ENCODE measurements at places on chromosomes 11 and 22.

DNA sequence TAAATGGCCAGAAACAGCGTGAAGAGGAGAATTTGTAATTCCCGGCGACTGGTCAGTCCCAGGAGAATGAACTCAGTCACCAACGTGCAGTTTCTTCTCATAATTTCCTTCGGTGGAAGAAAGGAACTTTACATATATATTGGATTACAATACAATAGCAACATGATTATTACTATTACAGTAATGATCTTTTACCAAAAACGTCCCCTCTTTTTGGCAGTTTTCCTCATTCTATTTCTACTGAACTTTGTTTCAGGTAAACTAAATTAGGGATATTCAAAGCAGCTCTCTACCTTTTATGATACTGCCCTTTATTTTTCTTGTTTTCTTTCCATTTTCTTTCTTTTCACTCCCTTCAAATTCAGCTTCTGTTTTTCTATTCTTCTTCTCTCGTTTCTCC is at the start of gene OR5M8:
OR5M8 (minus strand) TSS at position 101 of the 400 bp plus-strand sequence; CDS start at position 101, 0 bp downstream.
- DNase-seq, result no peak

DNA sequence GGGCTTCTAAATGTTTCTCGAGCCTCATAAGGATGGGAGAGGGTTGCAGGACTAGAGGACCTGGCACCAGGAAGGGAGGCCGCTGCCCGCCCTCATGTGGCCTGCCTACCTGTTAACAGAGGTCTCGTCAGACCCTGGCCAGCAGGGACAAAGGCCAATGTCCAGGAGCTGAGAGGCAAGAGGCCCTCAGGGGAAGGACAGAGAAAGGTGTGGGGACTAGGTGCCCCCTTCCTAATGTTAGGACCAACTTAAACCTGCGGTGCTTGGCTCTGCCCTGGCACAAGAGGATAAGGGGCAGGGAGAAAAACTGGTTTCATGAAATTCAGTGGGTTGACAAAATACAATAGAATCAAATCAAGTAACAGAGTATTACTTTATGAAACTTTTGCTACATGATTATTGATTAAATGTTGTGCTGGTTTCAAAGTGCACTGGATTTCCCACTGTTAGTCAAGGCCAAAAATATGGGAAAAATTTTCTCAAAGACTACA is 20.0 kb upstream of the SYT12 start:
- DNase-seq, result no peak

DNA sequence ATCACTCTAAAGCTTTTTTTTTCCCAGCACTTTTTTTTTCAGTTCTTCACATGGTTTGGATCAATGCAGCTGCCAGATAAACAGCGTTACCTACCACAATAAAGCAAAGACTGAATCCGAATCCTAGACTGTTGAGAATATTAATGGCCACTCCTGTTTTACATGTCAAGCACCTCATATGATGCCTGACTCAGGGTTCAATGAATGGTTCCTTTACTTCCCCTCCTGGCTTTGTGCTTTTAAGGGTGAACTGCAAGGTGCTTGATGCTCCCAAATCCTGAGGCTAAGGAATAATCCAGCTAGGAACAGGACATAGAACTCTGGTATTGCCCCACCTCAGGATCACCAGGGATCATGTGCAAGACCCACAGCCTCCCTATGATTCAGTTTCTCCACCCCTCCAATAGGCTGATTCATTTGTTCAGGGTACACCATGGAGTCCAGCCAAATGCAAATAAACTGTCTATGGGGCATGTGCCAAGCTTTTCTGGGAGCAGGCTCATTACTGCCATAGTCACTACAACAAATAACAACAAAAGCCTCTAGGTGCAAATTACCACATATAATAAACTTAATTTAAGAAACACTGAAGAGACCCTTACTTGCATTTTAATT is 104.3 kb downstream of the GAB2 start:
- DNase-seq, result peak; percentile 55

GRCh38 chr22:30423301-30423958 is 2.1 kb upstream of the MTFP1 start:
- DNase-seq, result no peak

DNA sequence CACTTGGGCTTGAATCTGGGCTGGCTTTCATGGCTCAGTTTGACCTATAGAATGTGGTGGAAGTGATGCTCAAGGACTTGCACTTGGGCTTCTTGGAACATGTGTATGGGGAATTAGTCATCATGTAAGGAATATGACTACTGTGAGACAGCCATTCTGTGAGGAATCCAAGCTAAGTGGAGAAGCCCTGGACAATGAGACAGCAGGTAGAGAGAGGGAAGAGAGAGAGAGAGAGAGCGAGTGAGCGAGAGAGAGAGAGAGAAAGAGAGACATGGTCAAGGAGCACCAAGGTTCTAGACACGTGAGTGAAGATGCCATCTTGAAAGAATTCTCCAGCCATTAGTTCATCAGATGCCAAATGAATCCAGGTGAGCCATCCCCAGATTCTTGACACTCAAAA is 261.6 kb upstream of the SORL1-AS1 start:
- no peak for DNase-seq

DNA sequence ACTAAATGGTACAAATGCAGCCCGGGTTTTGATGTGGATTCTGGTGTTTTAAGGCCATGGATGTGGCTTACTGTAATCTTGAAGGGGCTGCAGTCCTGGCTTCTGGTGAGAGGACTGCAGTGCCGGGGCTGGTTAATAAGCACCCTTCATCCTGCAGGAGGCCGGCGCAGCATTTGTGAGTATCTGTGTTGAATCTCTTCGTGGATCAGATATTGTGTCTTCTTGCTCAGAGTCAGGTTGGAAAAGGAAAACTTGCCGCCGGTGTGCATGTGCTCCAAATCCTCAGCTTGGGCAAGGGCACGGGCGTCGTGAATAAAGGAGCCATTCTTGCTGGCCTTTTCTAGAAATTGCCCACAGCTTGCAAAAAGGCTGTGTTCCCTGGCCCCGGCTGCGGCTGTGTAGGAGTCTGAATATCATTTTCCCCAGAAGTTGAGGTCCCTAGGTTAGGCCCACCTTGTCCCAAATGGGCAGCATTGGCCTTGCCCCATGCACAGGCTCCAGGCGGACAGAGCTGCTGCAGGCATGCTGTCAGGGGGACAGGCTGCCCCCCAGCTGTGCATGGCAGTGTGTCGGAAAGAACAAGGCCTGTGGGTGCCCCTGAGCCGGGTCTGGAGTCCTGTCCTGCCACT is 28.9 kb upstream of the PARVB start:
- no peak for DNase-seq

DNA sequence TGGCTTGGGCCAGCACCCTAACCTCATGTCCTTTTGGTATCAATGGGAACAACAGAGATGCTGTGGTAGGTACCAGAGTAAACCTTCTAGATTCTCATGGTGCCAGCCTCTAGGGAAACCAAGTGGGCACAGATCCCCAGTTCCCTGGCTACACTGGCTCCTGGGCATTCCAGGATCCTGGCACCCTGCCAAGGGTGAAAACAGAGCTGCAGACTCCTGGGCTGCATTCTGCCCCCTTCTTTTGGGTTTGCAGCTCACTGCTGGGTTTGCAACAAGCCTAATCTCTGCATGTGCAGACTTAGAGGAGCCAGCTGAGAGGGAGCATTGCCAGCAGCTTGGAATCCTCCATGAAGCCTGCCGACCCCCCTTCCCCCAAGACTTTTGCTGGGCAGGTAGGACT is 30.6 kb downstream of the PRDM11 start:
- no peak for DNase-seq

- DNase-seq, result no peak
Measured at GRCh38 chr22:24061124-24061684, 50.1 kb downstream of the CABIN1 start.

All from AG09309 (cell line).